ENCODE measurements at places on chromosomes 1 and 21. TPM values are rescaled to one million over a fixed set of nuclear protein-coding genes. Genes with fewer than 3 reads are reported as not detected.

DNA sequence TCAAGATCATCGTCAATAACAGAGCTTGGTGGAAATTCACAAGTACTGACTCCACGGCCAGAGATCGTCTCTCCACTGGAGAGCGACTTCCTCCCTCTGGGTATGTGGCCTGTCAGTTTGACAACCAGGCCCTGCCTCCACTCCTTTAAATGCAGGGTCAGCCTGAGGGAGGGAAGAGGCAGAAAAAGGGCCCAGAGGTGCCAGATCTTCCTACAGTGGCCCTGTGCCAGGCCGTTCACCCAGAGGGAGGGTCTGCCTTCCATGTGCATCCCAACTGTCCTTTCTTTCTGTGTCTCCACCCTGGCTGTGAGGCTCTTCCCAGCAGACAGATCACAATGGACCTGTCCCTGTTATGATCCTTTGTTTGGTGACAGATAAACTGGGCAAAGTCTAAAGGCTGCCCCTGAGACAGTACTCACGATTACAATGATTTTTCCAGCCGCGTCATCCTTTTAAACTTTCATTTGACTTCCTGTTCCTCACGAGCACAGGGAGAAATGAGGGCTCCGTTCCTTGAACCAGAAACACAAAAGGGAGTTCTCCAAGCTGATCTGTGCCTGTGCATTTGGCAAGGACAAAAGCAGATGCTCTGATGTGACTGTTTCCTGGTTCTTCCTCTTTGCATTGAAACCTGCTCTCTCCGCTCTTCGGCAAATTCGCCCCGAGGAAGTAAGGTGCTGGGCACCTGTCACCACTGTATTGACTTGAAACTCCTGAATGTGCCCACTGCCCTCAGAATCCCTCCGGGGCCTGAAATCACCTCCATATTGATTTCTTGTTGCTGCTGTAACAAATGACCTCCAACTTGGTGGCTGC lies 126.7 kb downstream of the PGBD5 start:
- DNase-seq = peak; percentile 14

G0S2 gene
- total RNA-seq = 1.4 TPM

GRCh38 chr1:107782217-107782845 lies 182.6 kb downstream of the VAV3 start:
- DNase-seq = peak; percentile 62

- no peak for DNase-seq
Measured at GRCh38 chr1:96049759-96050409, 671.7 kb upstream of the PTBP2 start.

GRCh38 chr1:34655206-34655874 lies 99.5 kb upstream of the GJB5 start:
- no peak for DNase-seq

DNA sequence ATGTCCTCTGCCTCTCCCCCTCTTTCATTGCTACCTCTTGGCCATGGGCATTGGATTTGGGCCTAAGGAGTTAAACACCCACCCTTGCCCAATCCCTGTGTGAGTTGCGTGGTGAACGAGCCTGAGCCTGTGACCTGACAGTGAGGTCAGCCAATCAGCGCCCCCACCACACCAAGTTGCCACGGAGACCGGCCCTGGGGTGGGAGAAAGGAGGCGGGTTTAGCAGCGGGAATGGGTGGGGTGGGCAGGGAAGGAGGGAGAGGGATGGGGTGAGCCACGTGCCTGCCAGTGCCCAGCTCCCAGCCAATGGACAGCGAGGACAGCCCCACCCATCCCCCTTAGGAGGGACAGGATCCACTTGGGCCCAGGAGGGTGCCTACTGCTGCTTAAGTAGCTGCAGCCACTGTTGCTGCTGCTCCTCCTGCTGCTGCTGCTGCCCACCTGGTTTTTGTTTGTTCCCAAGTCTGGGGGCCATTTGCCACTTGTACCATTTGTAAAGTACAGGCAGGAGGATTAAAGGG lies 9.5 kb downstream of the ZBTB7B start:
- peak; percentile 47 for DNase-seq

- no peak for DNase-seq
Measured at GRCh38 chr1:2882966-2883696, 81.6 kb upstream of the TTC34 start.

ARHGAP29 gene
- total RNA-seq = not detected

S100A7 gene
- not detected for total RNA-seq

ADAM30 gene
- total RNA-seq = not detected

SORT1 gene
- 1.8 TPM for total RNA-seq

CD34 gene
- total RNA-seq = 0.07 TPM

KCNN3 gene
- 0.04 TPM for total RNA-seq

DNA sequence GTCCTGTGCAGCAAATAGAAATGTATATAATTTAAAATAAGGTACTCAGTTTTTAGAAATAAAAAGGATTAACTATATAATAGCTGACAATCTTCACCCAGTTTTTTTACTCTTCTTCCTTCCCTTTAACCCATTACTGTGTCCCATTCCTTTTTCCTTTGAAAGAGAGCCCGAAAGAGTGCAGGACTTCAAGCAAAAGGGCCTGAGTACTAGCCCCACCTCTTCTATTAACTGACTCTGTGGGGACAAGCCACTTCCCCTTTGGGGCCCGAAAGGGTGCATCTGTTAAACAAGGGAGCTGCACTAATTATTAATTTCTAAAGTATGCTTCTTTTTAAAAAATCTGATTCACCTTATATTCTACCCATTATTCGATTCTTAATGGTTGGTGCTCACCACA lies 3.3 kb downstream of the USP24 start:
- DNase-seq = no peak

CFHR4 gene
- total RNA-seq = not detected

- no peak for DNase-seq
Measured at GRCh38 chr21:26719750-26720149, 125.5 kb downstream of the ADAMTS1 start.
